ENCODE measurements at places on chromosomes 11 and 22.

DNA sequence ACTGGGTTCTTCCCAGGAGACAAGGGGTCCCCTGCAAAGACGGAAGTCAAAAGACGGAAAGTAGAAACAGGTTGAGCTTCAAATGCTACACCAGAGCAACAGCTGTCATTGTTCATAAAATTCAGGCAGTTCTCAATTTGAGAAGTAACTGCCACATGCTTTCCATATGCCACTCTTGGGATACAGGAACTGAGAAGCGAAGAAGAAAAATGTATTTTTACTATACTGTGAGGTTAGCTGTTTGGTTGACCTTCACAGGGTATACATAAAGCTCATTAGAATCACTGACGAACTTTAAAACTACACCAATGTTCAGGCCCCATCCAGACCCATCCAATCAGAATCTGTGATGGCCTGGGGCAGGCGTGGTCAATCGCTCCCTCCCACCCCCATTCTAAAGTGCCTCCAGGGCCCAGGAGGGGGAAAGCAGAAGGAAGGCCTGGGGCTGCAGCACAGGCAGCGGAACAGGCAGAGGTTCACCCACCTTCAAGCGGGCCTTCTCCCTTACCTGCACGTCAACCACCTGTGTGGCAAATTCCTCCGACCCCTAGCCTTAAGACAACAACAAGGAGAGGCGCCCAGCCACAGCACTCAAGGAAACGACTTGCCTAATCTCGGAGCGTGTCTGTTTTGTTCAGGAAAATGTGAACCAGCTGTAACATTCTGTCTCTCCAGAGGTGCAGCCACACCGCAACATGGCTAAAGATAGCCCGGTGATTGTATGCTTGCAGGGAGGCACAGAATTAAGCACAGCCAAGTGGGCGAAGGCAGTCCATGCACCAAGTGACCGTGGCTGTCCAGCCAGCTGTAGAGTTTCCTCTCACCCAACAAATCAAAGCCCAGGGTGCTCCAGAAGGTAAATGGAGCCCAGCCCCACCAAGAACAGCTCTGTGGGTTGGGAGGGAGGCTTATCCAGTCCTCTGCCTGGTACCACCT, 82.6 kb downstream of the MICAL3 start:
- DNase-seq = no peak

DNA sequence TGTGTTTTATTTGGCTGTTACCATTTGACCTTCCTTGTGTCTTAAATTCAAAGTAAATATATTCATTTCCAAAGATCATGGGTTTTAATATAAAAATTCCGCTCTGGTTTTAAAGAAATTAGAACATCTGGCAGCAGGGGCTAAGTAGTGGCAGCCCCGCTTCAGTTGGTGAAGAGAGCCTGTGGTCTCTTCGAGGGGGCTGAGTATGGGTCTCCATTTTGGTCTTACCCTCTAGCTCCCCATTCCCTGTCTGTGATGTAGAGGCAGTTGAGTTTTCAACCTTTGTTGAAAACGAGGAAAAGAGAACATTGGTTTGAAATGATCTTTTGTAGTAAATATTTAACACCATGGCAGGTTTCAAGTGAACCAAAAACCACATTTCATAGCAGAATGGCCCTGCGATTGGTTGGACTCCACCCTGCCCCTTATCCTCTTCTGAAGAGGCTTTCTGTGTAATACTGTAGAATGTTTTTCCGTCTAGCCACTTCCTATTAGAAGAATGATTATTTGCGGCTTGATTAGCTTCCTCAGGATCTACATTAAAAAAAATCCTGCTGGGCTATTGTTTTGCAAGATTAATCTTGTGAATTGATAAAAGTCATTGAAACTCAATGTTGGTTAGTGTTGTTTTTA, 17.7 kb downstream of the APLP2 start:
- no peak for DNase-seq

DNA sequence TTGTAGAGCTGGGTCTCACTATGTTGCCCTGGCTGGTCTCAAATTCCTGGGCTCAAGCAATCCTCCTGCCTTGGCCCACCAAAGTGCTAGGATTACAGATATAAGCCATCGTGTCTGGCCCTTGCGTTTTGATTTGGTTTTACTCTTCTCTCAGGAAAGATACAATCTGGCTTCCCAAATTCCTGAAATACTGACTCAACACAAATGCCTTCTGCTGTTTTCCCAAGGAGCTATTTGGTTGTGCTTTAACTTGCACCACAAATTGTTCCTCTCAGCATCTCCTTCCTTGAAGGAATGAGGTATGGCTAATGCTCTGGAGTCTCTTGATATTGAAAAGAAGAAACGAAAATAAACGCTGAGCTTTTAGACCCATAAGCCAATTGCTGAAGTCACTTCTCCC, 110.0 kb upstream of the PAX6 start:
- DNase-seq = peak; percentile 60

DNA sequence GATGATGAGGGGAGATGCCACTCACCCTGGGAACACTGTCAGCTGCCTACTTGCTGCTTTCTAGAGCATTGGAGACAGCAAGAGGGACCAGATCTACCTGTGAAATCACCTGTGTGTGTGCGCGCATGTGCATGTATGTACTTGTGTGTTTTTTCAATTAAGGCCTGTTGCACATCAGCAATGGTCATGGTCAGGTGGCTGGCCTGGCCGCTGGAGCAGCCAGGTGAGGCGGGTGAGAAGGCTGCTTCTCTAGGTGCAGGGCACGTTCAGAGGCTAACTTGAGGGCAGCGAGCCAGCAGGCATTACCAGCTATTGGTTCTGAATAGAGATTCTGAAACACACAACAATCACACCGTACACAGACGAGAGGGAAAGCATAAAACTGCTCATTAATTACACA, 65.1 kb downstream of the PARVG start:
- no peak for DNase-seq

DNA sequence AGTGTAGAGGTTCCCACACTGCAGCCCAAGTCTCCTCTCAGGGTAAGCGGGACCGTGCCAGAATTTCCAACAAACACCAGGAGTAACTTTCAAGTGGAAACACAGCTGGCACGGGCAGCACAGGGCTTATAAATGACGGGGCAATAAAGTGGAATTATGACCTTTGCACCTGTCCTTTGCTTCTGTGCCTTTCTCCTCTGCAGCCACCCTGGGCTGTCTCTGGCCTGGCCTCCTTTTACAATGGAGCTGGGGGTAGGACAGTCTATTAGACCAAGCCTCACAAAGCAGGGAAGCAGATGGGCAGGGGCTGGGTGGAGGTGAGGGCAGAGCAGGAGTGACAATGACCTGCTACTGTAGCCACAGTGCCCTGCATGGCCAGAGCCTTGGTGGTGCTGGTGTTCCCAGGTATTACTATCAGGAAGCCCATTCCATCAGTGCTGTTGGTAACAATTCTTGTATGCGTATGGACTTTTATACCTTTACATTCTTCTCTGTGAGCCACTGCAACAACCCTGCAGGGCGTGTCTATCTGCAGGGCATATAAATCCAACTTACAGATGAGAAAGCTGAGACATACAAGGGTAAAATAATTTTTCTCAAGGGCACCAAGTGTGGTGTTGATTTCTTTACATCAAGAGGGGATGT, 387.8 kb downstream of the CTTN start:
- DNase-seq = no peak

DNA sequence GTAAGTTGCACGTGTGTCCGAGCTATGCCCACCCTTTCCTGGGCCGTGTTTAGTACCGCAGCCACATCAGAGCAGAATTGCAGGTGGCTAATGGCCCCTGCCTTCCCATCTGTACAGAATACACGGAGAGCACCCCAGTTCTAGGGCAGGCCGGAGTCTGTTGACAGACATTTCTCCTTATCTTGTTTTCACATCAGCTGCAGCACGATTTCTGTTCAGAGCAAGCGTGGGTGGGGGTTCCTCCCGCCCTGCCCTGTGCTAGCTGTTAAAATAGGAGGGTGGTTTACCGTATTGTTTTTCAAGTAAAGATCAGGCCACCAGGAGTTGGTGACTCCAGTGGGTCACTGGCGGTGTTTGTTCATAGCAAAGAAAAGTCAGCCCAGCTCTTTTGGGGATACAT, 41.1 kb downstream of the UBASH3B start:
- no peak for DNase-seq

GRCh38 chr11:122813176-122813893, 25.0 kb upstream of the CRTAM start:
- no peak for DNase-seq

DNA sequence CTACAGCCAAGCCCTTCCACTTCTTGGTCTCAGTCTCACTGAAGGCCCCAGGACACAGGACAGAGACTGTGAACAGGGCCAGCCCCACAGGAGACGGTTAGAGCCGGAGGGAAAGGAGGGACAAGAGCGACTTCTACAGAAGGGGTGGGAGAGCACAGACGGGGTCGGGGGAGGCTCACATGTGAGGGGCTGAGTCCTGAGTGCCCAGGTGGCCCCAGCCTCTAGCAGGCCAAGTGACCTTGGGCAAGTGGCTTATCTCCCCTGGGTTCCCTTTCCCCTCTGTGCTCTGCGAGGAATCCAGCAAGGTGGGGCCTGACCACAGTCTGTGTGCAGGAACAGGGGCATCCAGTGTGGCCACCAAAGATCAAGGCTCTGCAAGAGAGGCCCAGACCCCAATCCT, 102.6 kb upstream of the LMO1 start:
- DNase-seq = no peak

DNA sequence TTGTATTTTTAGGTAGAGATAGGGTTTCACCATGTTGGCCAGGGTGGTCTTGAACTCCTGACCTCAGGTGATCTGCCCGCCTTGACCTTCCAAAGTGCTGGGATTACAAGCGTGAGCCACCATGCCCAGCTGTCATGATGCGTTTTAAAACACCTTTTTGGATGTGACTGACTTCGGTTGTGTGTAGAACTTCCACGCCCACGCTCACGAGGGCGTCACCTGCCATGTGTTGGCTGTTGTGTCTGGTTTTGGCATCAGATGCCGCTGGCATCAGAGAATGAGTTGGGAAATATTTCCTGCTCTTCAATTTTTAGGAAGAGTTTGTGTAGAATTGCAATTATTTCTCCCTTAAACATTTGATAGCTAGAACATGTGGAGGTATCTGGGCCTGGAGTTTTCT, 109.1 kb downstream of the KCNQ1 start:
- no peak for DNase-seq

- DNase-seq = no peak
Observed at GRCh38 chr22:47967831-47968230, 1205.4 kb downstream of the TBC1D22A start.

DNA sequence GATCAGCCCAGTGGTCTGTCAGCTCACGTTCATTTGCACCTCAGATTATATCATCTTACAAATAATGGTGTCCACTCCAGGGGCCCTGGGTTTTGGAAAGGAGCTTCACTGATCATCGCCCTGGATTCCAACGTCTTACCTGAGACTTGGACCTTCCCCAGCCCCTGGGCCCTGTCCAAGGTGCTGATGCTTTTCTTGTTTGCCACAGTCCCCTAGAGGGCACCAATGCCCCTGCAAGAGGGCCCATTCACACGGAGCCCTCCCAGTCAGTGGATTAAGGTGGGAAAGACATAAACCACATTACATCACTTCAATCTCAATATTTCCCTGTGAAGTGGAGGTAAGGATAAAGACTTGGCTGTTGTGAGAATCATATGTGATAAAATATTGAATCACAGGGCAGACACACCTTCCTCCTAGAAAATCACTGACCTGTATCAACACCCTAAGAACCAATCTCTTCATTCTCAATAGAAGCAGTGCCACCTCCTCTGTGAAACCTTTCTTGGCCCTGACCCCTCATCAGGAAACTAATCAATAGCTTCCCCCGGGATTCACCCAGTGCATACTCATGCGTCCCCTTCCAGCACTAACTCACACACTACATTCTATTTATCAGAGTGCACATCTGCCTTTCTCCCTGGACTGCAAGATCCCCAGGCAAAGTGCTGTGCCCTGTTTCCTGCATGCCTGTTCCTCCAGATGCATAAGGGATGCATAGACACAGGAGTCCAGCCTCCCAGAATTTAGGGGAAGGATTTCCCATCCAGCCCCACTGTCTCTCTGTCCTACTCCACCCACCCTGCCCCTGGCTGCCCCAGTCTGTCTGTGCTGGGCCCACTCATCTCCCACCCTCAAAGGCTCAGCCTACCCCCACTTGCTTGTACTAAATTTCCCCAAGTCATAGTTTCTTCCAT, 167.0 kb downstream of the BUD13 start:
- peak; percentile 7 for DNase-seq

DNA sequence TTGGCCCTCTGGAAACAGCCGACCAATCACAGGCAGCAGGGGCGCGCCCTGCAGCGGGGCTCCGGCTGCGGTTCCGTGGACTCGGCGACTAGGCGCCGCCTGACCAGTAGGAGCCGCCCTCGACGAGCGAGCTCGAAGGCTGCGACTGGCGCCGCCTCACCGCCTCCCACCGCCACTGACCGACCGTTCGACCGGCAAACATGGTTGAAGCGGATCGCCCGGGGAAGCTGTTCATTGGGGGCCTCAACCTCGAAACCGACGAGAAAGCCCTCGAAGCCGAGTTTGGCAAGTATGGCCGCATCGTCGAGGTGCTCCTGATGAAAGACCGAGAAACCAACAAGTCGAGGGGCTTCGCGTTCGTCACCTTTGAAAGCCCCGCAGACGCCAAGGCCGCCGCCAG, at the start of gene RBMXL2:
Gene RBMXL2, plus strand, starts transcription at position 78 of the 400 bp plus-strand sequence. Its CDS starts 123 bp downstream, at position 201.
- DNase-seq = no peak

GRCh38 chr11:32462011-32462690, 26.8 kb upstream of the WT1 start:
- DNase-seq = no peak

- DNase-seq = no peak
Observed at GRCh38 chr22:44782363-44782963, 30.1 kb downstream of the ARHGAP8 start.

DNA sequence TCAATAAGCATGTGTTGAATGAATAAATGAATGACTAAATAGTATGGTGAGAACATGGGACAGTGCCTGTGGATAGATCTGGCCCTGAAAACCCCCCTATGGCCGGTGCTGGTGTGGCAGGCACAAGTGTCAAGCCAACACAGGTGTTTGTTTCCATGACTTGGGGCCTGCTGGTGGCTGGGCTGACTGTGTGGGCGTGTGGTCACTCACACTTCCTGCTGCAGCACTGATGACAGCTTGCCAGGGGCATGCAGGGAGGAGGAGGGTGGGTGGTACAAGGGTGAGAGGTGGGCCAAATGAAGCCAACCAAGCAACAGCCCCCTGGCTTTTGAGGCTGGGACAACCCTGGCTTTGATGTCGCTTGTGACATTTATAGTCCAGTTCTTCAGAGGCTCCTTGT, 30.3 kb upstream of the ABCC8 start:
- no peak for DNase-seq

GRCh38 chr11:12678092-12678491, 3.9 kb downstream of the TEAD1 start:
- DNase-seq = no peak

- DNase-seq = peak; percentile 4
Observed at GRCh38 chr11:40514124-40514523, 945.3 kb downstream of the LRRC4C start.

GRCh38 chr22:39215426-39216142, 29.2 kb downstream of the PDGFB start:
- DNase-seq = no peak
